ENCODE measurements at places on chromosomes 2 and 18.

- no peak for DNase-seq
Measured at GRCh38 chr2:240362826-240363745, 72.4 kb upstream of the GPC1 start.

- DNase-seq = no peak
Measured at GRCh38 chr2:135299165-135299564, 231.9 kb downstream of the ZRANB3 start.

DNA sequence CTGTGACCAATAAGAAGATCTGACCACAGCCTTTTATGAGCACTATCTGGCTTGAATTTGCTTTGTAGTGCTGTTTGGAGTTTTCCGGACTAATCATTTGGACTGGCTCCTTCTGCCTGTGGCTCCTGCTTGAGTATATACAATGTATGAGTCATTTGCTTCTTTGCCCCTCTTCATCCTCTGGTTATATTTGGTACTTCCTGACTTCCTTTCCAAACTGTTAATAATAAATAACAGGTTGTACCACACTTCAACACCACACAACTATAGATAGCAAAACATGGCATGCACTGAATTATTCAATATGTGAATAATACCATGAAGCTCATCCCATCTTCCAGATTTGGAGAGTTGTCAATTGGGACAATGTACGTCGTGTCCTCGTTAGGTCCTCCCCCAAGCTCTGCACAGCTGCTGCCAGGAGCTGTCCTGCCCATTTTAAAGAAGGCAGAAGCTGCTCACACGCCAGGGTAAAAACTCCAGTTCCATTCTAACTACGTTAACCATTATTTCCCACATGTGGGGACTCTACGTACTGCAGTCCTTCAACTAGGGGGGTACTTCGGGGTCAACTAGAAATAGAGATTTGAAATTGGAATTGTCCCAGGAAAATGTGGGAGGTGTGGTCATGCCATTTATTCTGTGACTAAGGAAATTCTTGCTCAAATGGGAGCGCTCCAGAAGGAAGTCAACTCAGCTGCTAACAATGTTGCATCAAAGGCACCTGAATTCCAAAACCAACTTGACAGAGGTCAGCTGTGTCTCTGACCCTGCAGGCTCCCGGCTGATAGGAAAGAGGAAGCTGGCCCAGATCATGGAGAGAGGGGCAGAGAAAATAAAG lies 38.1 kb downstream of the ST8SIA5 start:
- DNase-seq = no peak

GRCh38 chr2:121205321-121205942 lies 79.6 kb downstream of the TFCP2L1 start:
- DNase-seq = no peak

GRCh38 chr2:139992078-139992477 lies 1211.9 kb upstream of the NXPH2 start:
- no peak for DNase-seq

- DNase-seq = no peak
Measured at GRCh38 chr18:36623681-36624190, 205.1 kb downstream of the TPGS2 start.

GRCh38 chr2:119650206-119650605 lies 28.8 kb upstream of the TMEM177 start:
- DNase-seq = no peak

DNA sequence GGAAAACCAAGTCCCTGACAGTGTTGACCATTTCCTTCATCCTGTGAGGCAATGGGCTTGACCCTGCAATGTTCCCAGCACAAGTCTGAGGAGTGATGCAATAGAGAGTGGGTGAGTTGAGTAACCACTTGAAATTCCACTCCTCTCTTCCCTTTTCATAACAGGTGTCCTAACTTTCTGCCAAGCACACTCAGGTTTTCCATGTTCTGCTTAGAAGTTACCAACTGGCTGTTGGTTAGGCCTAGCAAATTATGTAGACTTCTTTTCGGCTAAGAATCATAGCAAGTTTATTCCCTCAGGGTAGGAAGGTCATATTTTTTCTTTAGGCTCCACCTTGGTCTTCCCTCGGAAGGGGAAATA lies 11.5 kb downstream of the GNLY start:
- no peak for DNase-seq

GRCh38 chr18:80143881-80144280 lies 34.8 kb downstream of the ADNP2 start:
- no peak for DNase-seq

DNA sequence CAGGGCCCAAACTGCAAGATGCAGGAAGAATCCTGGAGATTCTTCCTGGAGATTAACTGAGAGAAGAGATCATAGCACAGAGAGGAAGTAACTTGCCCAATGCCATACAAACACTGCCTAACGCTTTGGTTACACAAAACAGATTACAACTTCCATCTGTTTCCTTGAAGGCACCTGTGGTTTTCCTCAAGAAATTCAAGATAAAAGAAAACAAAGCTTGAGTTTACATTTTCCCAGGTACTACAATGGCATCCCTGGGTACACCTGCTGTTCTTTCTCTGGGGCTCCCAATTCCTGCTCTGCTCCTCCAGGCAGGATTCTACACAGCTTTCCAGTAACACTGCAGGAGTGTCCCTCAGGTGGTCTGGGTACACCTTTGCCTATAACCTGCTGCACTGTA lies 781.9 kb upstream of the ID2 start:
- no peak for DNase-seq

DNA sequence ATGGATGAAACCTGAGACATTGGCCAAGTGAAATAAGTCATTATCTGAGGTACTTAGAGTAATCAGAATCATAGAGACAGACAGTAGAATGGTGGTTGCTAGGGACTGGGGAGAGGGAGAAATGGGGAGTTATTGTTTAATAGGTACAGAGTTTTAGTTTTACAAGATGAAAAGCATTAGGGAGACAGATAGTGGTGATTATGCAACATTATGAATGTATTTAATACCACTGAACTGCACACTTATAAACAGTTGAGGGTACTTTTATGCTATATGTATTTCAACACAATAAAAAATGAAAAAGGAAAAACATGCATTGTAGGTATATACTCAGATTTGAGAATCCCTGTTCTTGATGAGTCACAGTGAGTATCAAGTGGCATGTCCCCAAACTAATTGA lies 59.7 kb downstream of the EPC2 start:
- no peak for DNase-seq

DNA sequence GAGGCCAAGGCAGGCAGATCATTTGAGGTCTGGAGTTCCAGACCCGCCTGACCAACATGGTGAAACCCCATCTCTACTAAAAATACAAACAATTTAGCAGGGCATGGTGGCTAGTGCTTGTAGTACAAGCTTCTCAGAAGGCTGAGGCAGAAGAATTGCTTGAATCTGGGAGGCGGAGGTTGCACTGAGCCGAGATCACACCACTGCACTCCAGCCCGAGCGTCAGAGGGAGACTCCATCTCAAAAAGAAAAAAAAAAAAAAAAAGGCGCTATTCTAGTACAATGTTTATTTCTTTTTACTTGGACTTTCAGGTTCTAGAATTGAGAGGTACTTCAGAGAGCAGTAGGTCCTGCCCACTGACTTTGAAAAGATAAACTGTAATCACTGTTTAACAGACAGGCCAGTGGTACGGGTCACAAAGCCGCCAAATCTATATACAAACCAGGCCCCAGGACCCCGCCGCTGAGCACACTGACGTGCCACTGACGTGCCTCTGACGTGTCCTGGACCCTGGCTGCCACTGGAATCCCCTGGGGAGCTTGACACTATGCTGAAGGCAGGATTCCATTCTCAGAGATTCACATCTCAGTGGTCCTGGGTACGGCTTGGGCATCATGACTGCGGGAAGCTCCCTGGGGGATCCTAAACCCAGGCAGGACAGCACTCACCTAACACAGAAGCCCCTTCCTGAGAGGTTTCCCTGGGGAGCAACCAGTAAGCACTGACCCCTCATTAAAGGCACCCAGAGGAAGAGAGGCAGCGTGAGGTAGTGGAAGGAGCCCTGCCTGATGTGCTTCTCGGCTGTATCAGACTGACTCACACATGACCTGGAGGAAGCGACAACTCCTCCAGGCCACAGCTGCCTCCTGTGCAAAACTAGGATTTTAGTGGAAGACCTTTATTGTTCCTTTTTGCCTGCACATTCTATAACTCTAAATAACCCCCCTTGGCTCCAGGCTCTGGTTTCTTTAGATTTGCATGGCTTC lies 197.8 kb upstream of the MEIS1 start:
- DNase-seq = no peak

DNA sequence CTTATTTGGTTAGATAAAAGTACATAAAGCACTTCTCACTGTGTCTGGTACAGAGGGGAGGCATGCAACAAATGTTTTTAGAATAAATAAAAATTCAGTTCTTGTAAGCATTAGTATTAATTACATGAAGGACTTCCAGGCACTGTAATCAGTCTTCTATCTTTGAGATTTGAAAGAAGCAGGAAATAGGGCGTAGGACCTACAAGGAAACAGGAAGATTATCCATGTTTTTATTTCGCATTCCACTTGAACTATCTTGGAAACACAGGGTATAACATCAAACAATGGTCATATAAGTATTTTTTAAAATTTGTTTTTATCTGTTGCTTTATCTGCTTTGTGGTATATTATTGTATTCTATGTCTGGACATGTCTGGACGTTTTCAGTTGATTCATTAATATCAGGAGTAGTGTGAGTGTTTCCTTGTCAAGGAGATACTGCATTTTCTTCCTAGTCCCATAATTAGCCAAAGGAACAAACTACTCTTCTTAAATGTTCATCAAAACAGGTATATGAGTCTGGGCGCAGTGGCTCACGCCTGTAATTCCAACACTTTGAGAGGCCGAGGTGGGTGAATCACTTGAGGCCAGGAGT lies 32.5 kb downstream of the BMPR2 start:
- no peak for DNase-seq

DNA sequence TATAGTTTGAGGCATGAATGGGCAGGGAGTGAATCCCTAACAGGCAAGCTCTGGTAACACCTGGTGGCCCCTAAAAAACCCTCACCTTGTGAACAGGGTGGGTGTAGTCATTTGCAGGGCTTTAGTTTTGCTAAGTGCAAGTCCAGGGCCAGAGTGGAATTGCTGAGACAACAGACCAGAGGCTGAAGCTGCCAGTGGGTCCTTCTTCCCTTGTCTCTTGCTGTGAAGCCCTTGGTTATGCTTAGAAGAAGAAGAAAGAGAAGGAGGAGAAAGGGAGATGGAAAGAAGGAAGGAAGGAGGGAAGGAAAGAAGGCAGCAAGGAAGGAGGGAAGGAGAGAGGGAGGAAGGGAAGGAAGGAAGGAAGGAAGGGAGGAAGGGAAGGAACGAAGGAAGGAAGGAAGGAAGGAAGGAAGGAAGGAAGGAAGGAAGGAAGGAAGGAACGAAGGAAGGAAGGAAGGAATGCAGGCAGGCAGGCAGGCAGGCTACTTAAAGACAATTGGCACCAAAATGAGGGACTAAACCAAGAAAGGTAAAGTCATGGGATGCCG lies 45.8 kb downstream of the SMAD7 start:
- DNase-seq = no peak

- peak; percentile 49 for DNase-seq
Measured at GRCh38 chr2:10620481-10620880, 69.3 kb downstream of the NOL10 start.

DNA sequence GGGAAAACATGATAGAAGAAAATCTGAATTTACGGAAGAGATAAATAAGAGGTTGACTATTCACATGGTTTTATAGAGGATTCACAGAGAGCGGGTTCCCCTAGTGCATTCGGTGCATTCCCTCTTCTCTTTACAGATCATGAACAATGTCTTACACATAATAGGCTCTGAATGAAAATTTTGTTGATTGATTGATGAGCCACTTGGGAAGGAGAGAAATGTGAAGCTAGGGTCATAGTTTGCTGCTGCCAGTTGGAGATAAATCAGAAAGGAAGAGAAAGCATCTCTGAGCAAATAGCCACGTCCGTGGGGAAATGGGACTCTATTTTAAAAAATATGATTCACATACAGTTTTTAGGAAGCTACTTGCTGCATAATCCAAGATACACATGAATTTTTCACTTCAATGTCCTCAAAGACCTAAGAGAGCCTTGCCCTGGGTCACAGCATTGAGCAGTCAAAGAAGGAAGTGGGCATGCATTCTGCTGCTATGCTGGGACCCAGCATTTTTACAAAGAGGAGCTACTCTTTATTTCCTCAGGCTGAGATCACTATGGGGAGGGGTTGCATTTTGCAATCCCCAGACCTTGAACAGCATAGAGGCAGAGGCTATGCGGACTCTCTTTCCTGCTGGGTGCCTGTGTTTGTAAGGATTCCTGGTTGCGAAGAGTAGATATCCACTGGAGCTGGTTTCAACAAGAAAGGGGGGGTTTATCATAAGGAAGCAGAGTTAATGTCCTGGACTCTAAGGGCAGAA lies 395.3 kb downstream of the TSN start:
- DNase-seq = no peak

- no peak for DNase-seq
Measured at GRCh38 chr2:147546109-147546508, 298.7 kb upstream of the ACVR2A start.

- DNase-seq = no peak
Measured at GRCh38 chr2:130378206-130378897, 22.5 kb downstream of the PTPN18 start.

DNA sequence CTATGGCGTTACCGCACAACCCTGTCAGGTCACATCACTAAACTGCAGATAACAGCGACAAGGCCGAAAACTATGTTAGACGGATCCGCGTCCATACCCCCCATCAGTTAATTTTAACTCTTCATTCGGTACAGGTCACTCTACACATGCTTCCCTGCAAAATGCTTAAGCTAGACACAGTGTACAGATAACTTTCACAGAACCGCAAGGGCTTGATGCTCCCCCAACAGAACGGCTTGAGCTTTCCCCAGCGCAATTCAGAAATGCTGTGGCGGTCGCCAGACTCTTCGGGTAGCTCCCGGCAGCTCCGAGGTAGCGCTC lies 283 bp upstream of the RBBP8 start:
- no peak for DNase-seq

GRCh38 chr2:61720911-61721310 lies 132.9 kb downstream of the FAM161A start:
- no peak for DNase-seq

DNA sequence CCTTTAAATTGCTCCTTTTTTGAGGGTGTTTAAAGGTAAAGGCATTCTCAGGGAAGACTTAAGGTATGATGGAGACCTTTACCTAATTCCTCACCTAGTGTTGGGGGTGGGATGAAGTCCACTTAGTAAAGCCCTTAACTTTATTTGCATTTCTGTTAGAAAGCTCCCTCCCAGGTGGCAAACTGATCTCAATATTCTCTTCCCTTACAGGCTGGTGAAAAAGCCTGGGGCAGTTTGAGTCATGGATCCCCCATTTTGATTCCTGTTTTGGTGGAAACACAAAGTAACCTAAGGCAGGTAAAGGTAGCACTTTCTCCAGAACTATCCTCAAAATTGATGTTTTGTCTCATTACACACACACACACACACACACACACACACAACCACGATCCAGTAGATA lies 33.8 kb upstream of the HNRNPA3 start:
- no peak for DNase-seq

DNA sequence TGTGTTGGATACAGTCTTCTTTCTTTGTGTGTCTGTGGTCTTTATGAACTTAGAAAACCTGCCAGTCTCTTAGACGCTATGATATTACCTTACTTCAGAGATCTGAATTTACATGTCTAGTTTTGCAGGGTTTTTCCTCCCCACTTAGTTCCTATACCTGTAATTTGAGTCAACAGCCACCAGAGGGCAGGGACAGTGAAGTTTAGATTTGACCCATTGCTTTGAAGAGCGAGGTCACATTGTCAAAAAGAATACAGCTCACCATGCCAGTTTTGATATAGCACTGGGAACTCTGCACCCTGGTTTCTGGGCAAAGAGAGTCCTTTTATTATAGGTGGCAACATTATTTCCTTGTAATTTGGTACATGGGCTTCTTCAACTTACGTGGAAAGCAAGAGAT lies 102.3 kb downstream of the MAPK4 start:
- no peak for DNase-seq

GRCh38 chr18:46821856-46822711 lies 65.2 kb upstream of the ST8SIA5 start:
- no peak for DNase-seq

- DNase-seq = no peak
Measured at GRCh38 chr2:133885847-133886246, 317.6 kb upstream of the NCKAP5 start.

Measured in central memory CD4-positive, alpha-beta T cell (primary cell).